ENCODE measurements at places on chromosomes 1 and 21.

DNA sequence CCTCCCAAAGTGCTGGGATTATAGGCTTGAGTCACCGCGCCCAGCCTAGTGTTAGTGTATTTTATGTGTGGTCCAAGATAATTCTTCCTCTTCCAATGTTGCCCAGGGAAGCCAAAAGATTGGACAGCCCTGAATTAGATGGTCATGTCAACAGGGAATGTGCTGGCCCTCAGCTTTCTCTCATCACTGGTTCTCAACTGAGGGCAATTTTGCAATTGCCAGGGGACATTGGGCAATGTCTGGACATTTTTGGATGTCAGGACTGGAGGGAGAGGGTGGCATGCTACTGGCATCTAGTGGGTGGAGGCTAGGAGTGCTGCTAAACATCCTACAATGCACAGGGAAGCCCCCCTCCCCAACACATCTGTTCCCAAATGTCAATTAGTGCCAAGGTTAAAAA lies 95.0 kb downstream of the LAMC2 start:
- DNase-seq = no peak

GRCh38 chr1:241157435-241157834 lies 199.6 kb downstream of the RGS7 start:
- DNase-seq = no peak

GRCh38 chr1:244653439-244654107 lies 647 bp downstream of the DESI2 start:
- no peak for DNase-seq

DNA sequence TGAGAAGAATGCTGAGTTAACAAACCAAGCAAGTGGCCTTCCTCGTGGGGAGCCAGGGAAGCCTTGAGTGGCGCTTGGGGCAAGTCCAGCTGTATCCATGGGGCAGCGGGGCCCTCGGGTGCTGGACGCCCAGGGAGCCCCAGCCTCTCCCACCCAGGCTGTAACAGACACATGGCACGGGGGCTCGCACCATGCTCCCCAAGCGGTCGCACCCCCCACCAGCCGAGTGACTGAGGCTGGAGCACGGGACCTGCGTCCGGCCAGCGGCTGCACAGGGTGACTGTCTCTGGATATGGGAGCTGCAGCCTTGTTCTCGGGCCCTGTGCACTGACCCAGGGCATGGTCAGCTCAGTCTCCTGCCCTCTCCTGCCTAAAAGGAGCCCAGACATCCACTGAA lies 53.9 kb upstream of the ACTRT2 start:
- DNase-seq = no peak

DNA sequence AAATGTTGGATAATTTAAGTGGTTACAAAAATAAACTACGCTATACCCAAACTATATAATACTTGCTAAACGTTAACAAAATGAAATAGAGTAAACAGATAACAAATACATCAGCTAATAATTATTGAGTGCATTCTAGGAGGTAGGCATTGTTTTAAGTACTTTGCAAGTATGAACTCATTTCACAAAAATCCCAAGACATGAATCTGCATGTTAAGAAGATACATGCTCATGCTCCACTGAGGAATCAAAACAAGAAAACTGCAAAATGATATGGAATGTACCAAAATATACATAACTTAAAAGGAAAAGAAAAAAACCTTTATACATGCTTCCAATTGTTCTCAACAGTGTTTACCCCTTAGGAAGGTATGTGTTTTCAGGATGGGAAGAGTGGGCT lies 2.5 kb downstream of the FRRS1 start:
- DNase-seq = no peak

GRCh38 chr1:15974855-15975254 lies 1.0 kb downstream of the ZBTB17 start:
- DNase-seq = peak; percentile 16

DNA sequence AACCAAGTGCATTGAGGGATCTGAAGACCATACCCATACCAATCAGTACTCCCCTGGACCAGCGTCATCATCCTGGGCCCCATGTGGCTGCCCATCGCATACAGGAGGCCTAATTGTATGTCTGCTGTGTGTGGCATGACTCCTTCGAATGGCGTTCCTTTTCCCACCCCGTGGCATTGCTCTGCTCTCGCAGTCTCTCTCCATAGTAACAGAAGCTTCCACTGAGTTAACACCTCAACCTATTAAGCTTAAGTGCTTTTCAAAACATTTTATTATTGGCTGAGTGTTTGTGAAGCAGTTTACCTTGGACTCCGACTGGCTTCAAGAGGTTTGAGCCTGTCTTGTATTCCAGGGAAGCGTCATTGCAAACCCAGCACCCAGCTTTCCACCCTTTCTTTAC lies 187.1 kb upstream of the LMO4 start:
- DNase-seq = no peak

GRCh38 chr1:203140743-203141520 lies 13.4 kb downstream of the ADORA1 start:
- no peak for DNase-seq

GRCh38 chr1:17834561-17835100 lies 79.5 kb downstream of the ACTL8 start:
- DNase-seq = no peak

DNA sequence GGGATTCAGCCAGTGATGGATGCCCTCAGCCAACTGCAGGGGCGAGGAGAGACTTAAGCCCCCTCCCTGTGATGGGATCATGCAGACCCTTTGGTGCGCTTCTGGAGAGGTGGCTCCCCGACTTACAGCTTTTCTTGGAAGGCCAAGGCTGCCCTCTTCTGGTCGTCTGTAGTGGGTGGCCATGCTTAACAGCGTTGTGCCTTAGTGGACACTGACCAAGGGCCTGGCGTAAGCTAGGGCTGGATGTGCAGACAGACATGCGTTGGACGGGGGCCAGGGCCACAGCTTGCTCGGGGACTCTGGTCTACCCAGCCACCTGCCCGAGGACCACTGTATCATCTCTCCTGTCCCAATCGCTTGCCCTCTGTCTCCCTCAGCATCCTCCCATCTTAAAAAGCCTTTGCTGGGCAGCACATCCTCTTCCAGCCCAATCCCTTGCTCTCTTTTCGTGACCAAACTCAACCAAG lies 5.5 kb downstream of the AZIN2 start:
- no peak for DNase-seq

GRCh38 chr1:226723657-226724532 lies 15.2 kb downstream of the ITPKB start:
- no peak for DNase-seq

DNA sequence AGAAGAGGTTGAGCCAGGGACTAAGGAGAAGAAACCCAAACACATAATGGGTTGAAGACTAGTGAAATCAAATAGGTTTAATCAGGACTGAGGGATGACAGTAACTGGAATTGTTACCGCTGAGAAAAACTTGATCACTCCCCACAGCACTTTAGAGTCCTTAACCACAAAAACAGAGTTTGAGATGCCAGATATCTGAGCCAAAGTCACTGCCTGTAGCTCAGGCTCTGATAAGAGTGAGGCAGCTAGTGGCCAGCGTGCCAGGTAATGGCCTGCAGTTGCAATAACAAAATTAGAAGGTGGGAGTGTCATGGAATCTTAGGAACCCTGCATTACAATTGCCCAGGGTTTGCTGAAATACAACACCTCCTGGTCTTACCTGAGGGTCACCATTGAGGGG lies 48.0 kb downstream of the PRKAB2 start:
- DNase-seq = no peak

DNA sequence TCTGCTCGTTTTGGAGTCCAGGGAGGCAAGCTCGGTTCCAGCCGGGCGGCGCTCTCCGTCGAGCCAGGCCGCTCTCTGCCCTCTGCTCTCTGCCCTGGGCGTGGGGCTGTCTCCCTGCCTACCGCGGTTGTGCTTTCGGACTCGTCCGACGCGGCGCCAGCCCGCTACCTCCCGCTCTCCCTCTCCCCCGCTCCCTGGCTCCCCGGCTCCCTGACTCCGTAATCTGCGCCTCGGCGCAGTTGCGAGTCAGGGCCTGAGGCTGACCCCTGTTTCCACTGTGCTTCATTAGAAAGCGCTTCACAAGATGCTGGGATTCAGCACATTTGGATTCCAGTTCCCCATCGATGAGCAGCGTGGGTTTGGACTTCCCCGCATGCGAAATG lies 2.2 kb downstream of the SOX13 start:
- no peak for DNase-seq

DNA sequence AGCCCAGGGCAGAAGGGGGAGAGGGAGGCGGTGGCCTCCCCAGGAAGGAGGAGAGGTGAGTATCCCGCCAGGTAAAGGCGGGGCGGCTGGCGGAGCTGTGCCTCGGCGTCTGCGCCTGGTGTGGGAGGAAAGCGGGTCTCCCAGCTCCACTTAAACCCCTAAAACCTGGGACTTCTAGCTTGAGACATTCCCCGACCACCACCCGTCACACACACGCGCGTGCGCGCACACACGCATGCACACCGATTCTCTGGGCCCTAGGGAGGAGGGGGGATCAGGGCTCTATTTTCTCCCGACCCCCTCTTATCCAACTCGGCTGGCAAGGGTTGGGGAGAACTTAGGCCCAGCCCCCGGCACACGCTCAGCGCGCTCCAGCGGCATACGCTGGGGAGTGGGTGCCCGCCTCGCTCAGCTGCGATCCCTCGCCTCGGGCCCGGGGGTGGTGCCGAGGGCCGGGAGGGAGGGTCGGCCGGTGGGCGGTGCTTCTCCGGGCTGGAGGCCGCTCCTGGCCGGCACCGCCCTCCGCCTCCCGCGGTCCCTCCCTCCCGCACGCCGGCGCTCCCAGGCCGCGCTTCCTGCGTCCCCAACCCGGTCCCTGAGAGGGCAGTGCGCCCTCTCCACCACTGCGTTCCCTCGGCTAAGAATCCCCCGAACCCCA lies at the start of gene TMEM51:
TSS of gene TMEM51 (plus strand) at position 564 of the 658 bp plus-strand sequence. CDS start 61,341 bp downstream, outside the sequence.
- DNase-seq = no peak

DNA sequence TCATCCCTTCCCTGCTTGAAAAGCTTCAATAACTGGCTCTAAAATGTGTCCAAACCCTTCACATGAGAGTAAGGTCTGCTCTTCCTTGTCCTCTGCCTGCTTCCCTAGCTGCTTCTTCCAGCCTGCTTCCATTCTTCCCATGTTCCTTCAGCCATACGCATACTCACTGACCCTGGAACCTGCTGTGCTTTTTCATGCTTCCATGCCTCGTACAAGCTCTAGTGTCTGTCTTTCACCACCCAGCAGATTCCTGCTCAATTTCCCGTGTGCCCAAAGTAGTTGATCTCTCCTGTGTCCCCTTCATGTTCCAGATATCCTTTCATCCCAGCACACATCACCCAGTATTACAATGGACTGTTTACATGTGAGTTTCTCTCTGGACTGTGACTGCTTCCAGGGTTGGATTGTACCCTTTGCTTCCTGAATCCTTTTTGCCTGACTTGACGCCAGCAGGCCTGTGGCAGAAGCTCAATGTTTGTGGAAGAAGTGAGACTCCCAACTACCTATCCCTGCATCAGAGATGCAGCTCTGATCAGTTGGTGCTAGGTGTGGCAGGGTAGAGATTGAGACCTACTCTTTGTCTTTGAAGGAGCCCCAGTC lies 35.9 kb upstream of the RNF19B start:
- no peak for DNase-seq

DNA sequence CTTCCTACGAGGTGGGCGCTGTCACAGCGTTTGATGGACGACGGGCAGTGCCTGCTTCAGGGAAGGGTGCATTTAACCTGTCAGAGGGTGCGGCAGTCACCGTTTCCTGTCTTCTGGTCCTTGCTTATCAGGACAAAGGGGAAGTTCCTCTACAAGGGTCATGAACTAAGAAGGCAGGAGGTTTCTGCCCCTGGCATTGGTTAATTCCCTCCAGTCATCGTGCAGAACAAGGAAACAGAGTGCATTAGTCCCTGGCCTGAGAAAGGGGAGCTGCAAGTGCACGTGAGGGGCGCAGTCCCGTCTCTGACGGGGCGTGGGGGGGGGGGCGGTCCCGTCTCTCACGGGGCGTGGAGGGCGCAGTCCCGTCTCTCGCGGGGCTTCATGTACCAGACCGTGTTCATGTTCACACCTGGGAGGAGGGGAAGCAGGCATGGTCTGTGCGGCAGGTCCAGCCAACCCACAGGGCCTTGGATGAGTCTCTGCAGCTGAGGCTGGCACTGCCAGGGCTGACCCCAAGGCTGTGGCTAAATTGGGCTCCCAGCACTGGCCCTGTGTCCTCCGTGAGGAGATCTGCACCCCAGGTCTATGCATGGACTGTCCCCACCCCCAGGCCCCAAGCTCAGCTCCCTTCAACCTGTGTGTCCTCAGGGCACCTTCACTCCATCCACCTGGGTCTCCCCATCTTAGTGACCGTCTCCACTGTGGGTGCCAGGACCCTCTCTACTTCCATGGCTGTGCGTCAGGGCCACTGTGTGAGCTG lies 89.2 kb upstream of the COL6A1 start:
- DNase-seq = no peak

GRCh38 chr21:38286739-38287471 lies 30.1 kb downstream of the KCNJ15 start:
- no peak for DNase-seq

DNA sequence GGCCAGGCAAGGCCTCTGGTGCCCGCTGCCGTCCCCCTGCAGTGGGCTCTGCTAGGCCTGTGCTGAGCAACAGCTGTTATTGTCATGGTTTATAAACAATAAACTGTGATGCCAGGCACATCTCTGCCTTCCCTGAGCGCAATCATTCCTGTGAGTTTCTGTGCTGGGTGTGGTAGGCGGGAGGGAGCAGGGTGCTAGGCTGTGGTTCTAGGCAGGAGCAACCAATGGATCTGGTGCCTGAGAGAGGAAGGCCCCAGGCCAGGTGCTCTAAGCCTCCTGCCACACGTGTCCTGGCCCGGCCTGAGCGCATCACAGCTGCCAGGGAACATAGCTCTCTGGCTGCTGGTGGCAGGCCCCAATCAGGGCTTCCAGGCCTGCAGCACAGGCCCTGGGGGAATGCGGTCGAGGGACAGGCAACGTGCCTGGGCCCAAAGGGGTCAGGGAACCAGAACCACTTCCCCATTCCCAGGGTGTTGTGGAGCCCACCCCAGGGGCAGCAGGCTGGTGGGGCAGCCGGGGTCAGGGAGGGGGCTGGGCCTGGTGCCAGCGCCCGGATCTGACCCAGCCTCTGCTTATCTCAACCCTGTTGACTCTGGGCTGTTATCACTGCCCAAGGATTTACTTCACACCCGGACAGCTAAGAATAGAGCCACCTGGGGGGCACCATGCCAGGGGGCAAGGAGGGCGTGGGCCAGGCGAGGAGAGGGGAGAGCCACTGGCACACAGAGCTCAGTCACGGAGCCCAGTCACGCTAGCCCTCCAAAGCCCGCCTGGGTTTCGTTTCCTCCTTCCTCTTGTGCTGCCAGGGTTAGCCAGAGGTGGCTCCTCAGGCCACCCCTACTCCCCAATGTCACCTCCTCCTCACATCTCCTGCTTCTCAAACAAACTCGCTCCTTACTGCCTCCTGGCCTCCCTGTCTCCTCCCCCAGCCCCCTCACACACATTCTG lies 11.5 kb downstream of the TRIM46 start:
- no peak for DNase-seq

GRCh38 chr1:168206111-168206510 lies 19.7 kb upstream of the SFT2D2 start:
- no peak for DNase-seq

GRCh38 chr1:39755965-39756659 lies 15.0 kb downstream of the OXCT2 start:
- no peak for DNase-seq

- no peak for DNase-seq
Observed at GRCh38 chr1:158454537-158454936, 7.1 kb upstream of the OR10K1 start.

DNA sequence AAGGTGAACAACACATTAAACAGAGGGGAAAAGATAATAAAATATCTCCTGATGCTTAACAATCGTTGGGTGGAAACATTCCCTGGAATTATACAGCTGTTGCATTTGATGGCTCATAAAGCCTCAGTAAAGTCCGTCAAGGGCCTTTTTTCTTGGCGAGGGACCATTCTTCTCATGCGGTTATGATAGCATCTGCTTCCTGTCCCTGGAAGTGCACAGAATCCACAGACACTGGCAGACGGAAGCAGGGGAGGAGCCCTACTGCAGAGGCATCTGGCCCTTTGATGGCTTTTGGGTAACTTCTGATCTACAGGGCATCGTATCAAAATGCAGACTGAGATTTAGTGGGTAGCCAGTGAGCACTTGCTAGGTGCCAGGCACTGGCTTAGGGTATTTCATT lies 286.9 kb downstream of the KIF26B start:
- DNase-seq = no peak
